Natural killer cell treated with Interleukin-12 subunit alpha and Interleukin-12 subunit beta and Interleukin-15 and Interleukin-18, amount 100 ng/mL, for 72 hours (primary cell): ENCODE measurements at places on chromosomes 6 and 20. TPM values are rescaled to one million over a fixed set of nuclear protein-coding genes. Genes with fewer than 3 reads are reported as not detected.

DNA sequence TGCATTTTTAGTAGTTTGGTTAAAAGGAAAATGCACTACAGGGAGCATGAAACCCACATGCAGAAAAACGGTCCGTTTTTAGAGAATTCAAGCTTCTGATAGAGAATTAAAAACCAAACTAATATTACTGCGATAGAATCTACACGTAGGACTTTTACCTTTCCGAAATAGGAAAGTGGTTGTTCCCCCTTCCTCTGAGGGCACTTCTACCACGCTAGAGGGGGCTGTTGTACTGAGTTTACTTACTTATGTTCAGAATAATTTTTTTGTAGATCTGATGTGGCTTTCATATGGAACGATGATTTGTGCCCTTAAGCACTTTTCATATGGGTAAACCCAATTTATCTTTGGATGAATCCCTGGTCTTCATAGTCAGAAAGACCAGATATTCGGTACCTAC lies 264.3 kb upstream of the PLN start:
- no peak overlapping the region for H3K4me3 ChIP-seq
- H3K36me3 ChIP-seq: no peaks in the 10 kb centered on the region
- H3K4me1 ChIP-seq: no peaks in the 10 kb centered on the region
- DNase-seq: no peak
- H3K27me3 ChIP-seq: peaks cover 38% of the 10 kb centered on the region

- no peak overlapping the region for H3K27ac ChIP-seq
- H3K4me3 ChIP-seq: no peak overlapping the region
- H3K4me1 ChIP-seq: no peaks in the 10 kb centered on the region
- DNase-seq: no peak
Observed at GRCh38 chr20:37630993-37631392, 62.8 kb upstream of the CTNNBL1 start.

DNA sequence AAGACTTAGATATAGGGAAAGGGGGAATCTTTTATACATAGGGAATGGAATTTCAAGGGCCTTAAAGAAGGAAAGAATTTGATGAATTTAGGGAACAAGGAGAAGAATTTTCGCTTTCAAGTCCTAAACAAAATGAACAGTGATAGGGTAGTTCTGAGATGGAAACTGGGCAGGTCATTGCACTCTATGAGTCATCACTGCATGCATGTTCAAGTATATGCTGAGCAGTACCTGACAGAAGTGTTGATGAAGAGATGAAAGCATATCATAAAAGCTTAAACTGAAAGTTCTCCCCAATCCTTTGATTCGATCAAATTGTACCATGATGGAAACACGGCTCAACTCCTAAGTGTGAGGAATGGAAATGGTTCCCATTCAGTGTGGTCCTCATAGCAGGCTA lies 271.0 kb downstream of the TSHZ2 start:
- peaks cover 43% of the 10 kb centered on the region for H3K27me3 ChIP-seq
- no peak overlapping the region for H3K27ac ChIP-seq
- no peaks in the 10 kb centered on the region for H3K4me1 ChIP-seq
- H3K36me3 ChIP-seq: no peaks in the 10 kb centered on the region

The SLC17A3 gene
- not detected for total RNA-seq

The GCNT2 gene
- total RNA-seq: 6.9 TPM

DNA sequence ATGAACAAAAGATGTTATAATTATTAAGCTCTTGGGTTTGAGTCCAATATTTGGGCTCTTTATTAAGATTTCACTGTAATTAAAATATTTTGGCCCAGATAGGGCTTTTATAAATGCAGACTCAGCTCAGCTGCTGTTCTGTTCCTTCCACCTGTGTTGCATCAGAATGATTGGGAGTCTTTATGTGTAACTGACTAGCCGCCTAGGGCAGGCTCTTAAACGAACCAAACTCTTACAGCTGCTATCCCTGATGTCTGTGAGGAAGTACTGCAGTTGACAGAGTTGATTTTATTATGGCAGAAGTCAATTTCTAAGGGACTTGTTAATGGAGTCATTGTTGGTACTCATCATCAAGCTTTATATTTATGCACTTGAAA lies 144.7 kb downstream of the MYO6 start:
- no peak overlapping the region for H3K27ac ChIP-seq
- H3K36me3 ChIP-seq: no peaks in the 10 kb centered on the region
- peaks cover 2% of the 10 kb centered on the region for H3K27me3 ChIP-seq
- no peak overlapping the region for H3K4me3 ChIP-seq
- peaks cover 6% of the 10 kb centered on the region for H3K4me1 ChIP-seq
- no peak for DNase-seq

DNA sequence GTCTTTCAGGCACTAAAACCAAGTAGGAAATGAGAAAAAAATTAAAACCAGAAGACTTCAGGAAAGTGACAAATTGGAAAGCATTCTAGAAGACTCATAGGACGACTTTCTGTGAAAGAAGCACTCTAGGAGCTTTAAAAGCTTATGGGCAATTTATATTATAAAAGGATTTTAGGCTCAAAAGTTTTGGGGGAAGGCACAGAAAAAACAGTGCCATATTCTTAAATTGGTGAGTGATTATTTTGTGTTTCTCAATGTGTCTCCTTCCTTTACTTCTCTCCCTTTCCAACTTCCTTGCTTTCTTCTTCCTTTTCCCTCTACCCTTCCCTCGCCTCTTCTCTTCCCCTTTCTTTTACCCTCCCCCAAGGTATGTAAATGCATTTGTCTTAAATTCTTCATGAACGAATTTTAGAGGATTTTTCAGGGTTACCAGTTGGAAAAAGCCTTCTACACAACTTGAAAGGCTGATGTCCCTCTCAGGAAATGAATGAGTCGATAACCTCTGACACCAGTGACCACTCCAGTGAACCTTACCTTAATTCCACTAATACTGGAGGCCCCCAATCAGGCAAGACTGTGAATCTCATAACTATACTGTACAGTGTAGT lies 2.6 kb upstream of the LIN28B start:
- H3K27me3 ChIP-seq: peaks cover 74% of the 10 kb centered on the region
- no peak for DNase-seq
- no peak overlapping the region for H3K4me3 ChIP-seq
- peaks cover 11% of the 10 kb centered on the region for H3K36me3 ChIP-seq

GRCh38 chr20:4435671-4436455 lies 285.8 kb upstream of the PRND start:
- no peak for DNase-seq
- no peaks in the 10 kb centered on the region for H3K36me3 ChIP-seq
- no peak overlapping the region for H3K4me3 ChIP-seq
- H3K27me3 ChIP-seq: peaks cover 25% of the 10 kb centered on the region

- H3K27ac ChIP-seq: peak overlapping the region; percentile 83
- no peaks in the 10 kb centered on the region for H3K27me3 ChIP-seq
- DNase-seq: no peak
- peaks cover 49% of the 10 kb centered on the region for H3K4me1 ChIP-seq
- H3K4me3 ChIP-seq: peak overlapping the region; percentile 42
Observed at GRCh38 chr6:160101277-160102205, 20.1 kb upstream of the SLC22A1 start.

The SIRPB2 gene
- total RNA-seq: not detected

- no peaks in the 10 kb centered on the region for H3K27me3 ChIP-seq
- DNase-seq: no peak
- H3K36me3 ChIP-seq: peaks cover 21% of the 10 kb centered on the region
Observed at GRCh38 chr20:8190043-8190880, 58.2 kb downstream of the PLCB1 start.

GRCh38 chr6:89144354-89144906 lies 1.4 kb upstream of the PM20D2 start:
- no peaks in the 10 kb centered on the region for H3K27me3 ChIP-seq
- DNase-seq: no peak
- peak overlapping the region; percentile 32 for H3K4me3 ChIP-seq
- no peaks in the 10 kb centered on the region for H3K36me3 ChIP-seq
- H3K27ac ChIP-seq: no peak overlapping the region

DNA sequence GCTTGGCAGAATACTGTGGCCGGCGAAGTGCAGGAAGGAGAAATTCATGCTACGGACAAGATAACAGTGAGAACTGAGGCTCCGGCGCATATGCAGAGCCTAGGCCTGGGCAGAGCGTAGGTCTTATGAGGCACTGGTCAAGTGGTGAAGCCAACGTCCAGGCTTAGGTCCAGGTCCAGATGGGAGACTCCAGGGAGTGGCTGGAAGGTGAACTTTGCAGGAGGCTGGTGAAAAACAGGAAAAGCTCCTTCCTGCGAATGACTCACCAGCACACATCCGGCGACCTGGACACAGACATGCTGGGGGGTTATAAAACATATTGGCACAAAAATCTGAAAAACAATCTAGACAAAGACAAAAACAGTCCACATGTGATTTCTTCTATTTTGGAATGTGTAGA lies 15.4 kb downstream of the C6orf141 start:
- H3K4me1 ChIP-seq: no peaks in the 10 kb centered on the region
- no peak for DNase-seq
- H3K4me3 ChIP-seq: no peak overlapping the region
- H3K27me3 ChIP-seq: no peaks in the 10 kb centered on the region
- no peak overlapping the region for H3K27ac ChIP-seq

GRCh38 chr20:41444821-41445220 lies 78.2 kb upstream of the EMILIN3 start:
- H3K36me3 ChIP-seq: peaks cover 12% of the 10 kb centered on the region
- no peak overlapping the region for H3K27ac ChIP-seq
- DNase-seq: no peak

GRCh38 chr20:35541118-35541782 lies 628 bp upstream of the ERGIC3 start:
- peak overlapping the region; percentile 83 for H3K27ac ChIP-seq
- no peaks in the 10 kb centered on the region for H3K36me3 ChIP-seq
- peak overlapping the region; percentile 78 for H3K4me3 ChIP-seq
- H3K4me1 ChIP-seq: peaks cover 11% of the 10 kb centered on the region
- no peak for DNase-seq
